ENCODE measurements at places on chromosomes 2 and 18.

DNA sequence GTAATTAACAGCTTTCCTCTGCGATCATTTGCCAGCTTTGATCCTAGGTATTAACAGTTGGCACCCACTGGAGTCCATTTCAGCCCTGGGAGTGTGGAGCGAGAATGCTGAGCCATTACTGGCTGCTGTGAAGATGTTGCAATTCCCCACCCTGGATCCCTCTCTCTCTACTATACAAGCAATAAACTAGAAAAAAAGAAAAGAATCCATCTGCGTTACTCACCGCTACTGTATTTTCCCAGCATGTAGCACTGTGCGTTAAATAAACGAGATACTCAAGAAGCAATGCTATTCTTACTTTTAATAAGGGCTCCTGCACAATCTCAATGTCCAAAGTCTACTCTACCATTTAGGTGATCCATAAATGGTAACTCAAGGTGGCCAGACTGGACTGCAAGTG, 8.5 kb downstream of the RTTN start:
- no peak for DNase-seq

- no peak for DNase-seq
Observed at GRCh38 chr18:31652357-31652756, 32.0 kb downstream of the B4GALT6 start.

DNA sequence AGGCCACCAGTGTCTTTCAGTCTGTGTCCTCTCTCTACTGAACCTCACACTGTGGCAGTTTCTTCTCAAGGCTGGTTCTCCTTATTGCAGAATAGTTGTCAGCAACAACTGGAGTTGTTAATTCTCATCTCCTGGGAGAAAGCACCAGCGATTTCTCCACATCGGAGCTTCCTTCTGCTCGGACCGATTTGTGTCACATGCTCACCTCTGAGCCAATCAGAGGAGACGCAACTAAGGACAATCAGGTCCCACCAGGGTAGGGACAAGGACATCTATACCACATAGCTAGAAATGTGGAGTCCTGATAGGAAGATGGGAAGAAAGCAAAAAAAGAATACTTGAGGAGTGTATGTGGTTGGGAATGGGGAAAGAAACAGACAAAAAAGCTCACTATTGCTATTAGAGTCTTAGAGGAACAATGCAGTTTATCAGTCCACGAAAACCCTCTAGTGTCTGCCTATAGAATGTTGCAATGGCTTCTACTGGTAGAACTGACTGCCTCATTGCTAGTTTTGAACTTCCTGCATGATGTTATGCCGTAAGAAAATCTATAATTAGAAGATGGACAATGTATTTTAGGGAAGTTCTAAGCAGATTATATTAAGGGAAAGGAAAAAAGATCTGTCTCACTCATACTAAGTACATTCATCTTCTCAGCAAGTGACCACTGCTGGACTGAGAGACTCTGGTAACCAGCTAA, 169.7 kb downstream of the CDCA7 start:
- no peak for DNase-seq

DNA sequence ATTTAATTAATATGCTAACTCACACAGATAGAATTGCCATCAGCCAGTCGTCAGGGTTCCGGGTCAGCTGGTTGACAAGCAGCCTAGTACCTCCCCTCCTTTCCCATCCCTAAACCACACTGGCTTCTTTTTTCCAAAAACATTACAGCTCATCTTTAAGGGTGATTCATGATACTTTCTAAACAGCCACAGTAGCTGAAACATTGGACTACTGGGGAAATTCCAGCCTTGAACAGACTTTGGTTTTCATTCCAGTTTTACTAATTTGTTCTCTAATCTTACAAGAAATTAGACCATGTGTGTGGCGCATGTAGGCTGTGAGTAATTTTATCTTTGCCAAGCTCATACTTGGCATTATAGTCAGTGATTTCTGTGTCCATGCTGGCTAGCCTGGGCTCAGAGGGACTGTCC, 110.8 kb downstream of the FMNL2 start:
- no peak for DNase-seq

DNA sequence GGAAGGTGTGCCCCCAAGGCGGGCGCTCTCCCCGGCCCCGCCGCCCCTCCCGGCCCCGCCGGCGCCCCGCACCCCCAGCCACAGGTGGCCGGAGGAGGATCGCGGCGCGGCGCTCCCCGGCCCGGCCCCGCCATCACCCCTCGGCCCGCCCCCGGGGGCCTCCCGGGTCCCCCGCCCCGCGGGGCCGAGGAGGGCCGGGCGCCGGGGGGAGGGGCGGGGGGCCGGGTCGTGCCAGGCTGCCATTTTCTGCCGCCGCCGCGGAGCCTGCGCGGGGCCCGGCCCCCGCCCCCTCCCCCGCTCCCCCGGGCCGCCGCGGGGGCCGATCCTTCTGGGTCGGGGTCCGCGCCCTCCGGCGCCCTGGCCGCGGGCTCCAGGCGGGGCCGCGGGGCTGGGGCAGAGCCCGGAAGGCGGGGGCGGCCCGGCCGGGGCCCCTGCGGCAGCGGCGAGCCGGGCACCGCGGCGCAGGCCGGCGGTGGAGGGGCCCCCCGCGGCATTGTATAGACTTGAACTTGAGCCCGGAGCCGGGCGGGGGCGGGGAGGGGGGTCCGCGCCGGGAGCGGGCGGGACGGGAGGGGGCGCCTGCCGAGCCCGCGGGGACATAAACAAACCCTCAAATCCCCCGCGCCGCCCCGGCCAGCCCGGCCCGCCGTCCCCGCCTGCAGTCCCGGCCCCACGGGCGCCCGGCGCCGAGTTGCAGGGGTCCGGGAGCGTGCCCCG, 556 bp downstream of the DNMT3A start:
- DNase-seq: no peak

DNA sequence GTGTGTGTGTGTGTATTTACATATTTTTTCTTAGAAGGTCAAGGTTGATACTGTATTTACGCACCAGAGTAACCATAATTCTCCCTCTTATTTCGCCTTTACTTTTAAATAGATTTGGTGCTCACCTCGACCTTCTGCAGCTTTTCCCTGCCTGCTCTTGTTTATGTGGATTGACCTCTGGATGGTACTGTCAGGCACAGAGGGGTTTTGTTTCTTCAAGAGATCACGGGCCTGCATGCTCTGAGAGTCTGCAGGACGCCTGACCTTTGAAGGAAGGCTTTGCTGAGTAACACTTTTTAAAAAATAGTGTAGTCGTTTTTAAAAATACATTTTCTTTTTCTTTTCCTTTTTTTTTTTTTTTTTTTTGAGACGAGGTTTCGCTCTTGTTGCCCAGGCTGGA, 18.1 kb upstream of the EFHD1 start:
- DNase-seq: no peak

DNA sequence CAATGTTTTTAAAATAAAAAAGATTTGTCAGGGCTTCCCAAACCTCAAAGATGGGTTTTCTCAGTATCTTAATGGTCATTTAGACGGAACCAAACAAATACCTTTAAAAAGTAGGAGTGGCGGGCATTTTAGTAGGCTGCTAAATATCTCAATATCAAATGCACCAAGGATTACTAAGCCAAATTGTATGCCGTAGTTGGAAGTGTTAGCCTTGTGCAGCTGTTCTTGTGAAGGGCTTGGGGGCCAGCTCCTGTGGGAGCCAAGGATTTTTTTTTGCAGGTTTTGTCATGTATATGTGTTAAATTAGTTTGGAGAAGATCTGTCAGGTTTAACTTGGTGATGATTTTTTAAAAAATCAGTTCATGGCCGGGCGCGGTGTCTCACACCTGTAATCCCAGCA, 52.1 kb downstream of the ACTR2 start:
- no peak for DNase-seq

- no peak for DNase-seq
Observed at GRCh38 chr18:6406075-6406909, 8.4 kb downstream of the L3MBTL4 start.

DNA sequence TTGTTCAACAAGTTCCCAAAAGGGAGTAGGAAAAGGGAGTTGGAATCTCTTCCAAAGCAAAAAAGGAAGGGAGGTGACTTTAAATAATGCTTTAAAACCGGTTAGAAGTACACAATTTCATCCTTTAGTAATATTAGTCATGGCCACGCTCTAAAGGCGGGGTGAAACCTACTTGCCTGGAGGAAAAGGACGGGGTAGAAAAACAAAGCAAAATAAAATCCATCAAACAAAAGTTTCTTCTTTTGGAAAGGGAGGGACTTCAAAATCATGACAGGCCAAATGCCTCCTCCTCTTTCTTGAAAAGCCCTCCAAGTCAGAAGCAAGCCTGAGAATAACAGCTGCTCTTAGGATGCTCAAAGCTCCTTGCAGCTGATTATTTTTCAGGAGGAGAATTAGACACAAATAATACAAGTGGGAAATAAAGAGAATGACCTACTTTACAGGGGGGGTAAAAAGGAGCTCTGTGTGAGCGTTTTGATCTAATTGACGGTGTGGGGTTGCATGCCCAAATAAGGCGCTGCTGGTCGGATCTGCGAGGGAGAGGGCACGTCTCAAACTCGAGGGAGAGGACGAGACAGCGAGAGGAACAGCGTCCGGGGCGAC, 1.8 kb upstream of the NPAS2 start:
- no peak for DNase-seq

GRCh38 chr2:190862571-190862991, 18.0 kb upstream of the GLS start:
- no peak for DNase-seq

- no peak for DNase-seq
Observed at GRCh38 chr2:241298673-241299072, 16.8 kb downstream of the HDLBP start.

DNA sequence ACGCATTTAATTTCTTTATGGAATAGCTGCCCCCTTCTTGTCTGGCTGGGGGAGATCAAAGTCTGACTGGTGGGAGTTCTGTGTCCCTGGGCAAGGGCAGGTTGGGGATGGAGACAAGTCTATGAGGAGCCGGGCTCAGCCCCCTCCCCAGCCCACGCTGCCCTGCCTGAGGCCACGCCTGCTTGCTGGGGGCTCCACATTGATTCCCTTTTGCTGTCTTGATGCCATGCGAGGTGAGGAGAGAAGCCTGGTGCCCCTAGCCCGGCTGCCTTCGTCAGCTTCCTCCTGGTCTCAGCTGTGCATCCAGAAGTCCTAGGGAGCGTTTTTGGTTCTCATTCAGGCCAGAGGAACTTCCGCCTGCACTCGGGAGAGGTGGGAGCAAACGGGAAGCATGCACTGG, 247.9 kb downstream of the NDUFA10 start:
- no peak for DNase-seq

GRCh38 chr2:68908392-68908970, 37.3 kb upstream of the BMP10 start:
- no peak for DNase-seq

DNA sequence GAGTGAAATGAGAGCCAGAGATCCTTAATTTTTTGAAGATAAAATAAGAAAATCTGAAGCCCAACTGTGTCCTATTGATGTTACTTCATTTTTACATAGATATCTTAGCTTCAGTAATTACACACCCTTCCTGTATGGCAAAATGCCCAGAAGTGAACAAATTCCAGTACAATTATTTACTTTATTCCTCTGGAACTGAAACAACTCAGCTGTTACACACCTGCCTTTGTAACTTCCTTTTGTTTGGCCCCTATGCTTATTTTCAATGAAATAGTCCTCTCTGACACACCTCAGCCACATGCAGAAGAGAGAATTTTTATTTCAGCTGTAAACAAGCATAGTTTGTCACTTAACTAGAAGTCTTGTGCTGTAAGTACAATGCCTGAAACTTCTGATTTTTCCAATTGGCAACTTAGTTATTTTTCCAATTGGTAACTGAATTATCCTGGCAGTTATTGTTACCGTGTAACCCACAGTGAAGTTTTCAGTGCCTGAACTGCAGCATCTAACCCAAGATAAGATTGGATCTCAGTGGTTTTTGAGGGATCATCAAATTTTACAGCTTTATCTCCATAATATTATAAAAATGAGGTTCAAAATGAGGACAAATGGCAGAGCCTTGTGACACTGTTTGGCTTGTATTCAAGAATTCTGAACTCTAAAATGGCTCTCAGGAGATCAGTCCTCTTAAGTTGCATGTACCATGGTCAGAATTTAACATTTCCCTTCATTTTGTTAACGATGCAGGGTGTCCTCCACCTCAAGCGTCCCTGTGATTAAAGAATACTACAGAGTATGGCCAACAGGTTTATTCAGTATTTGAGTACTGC, 82.6 kb downstream of the PKP4 start:
- DNase-seq: no peak

DNA sequence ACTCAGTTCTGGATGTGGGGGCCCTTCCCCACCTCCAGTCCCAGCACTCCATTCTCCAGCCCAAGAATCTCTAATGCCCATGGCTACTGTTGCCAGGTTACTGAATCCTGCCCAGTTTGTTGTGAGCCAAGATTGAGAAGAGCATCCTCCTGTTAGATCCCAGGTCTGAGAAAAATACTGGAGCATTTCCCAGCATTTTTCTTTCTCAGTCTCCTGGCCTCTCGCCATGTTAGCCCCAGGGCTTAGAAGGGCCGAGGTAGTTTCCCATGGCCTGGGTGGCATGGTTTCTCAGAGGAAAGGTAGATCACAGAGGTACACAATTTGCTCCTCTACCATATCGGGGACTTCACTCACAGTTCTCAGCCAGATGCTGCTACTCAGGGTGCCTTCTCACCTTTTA, 135.7 kb downstream of the OTX1 start:
- DNase-seq: no peak

GRCh38 chr2:233093721-233094120, 33.6 kb downstream of the INPP5D start:
- no peak for DNase-seq

- no peak for DNase-seq
Observed at GRCh38 chr2:70098032-70098431, 10.8 kb downstream of the PCBP1 start.

DNA sequence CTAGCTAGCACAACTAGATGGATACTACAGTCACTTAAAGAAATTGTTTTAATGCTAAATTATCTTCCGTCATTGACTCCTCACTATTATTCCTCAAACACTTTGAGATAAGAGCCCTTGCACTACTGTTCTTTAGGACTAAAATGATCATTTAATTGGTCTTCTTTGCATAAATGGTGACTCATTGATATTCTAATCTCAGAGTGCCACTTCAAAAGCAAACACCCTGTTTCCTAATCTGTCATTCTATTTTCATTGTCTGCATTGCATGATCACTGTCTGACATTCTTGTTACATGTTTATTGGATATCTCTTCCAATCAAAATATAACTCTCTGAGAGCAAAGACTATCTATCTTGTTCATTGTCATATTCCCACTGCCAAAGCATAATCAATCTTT, 313.9 kb downstream of the EXOC6B start:
- no peak for DNase-seq

- no peak for DNase-seq
Observed at GRCh38 chr2:9914384-9915065, 37.0 kb upstream of the GRHL1 start.

DNA sequence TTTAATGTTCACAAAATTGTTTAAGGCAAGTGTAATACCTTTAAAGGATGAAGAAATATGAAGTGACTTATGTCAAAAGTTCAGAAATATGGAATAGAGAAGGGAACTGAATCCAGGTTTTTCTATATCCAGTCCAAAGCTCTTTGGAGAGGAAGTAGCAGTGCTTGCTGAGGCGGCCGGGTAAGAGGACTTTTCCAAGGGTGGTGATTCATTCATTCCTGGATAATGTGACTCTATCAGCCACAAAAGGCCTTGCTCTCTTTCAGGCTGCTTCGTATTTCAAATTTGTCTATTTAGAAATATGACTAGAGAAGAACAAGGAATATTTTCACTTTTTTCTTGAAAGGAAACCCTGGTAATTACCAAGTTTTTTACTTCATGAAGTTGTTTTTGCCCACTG, 830.1 kb upstream of the ZEB2 start:
- DNase-seq: no peak

GRCh38 chr2:202764991-202765390, 106.6 kb downstream of the ICA1L start:
- DNase-seq: no peak

GRCh38 chr18:44458777-44459176, 221.9 kb upstream of the SETBP1 start:
- DNase-seq: no peak
